Regular cardiac myocyte (primary cell): ENCODE measurements at places on chromosomes 6 and 20. TPM values are rescaled to one million over a fixed set of nuclear protein-coding genes. Genes with fewer than 3 reads are reported as not detected.

Gene TGM3
- 0.19 and 0.28 TPM in 2 replicates for total RNA-seq

Gene OARD1
- total RNA-seq: 8.2 and 13.0 TPM in 2 replicates

Gene ULBP2
- total RNA-seq: 8.7 and 12.5 TPM in 2 replicates

Gene ZNF341
- total RNA-seq: 0.77 and 1.1 TPM in 2 replicates

Gene CRIP3
- total RNA-seq: not detected in 2 replicates

Gene HSPA12B
- 0.28 TPM in 1 of 2 replicates, not detected in the other for total RNA-seq

Gene UQCC2
- total RNA-seq: 17.8 and 32.0 TPM in 2 replicates

Gene SRMS
- not detected in 2 replicates for total RNA-seq

Gene DNAH8
- total RNA-seq: under 0.01 TPM in 1 of 2 replicates, not detected in the other

Gene PSMB1
- total RNA-seq: 238 and 359 TPM in 2 replicates

Gene VNN1
- total RNA-seq: under 0.01 TPM in 1 of 2 replicates, not detected in the other

Gene PPP1R16B
- total RNA-seq: 0.58 and 2.0 TPM in 2 replicates

Gene MMS22L
- total RNA-seq: 9.6 and 28.0 TPM in 2 replicates

Gene DEFB124
- not detected in 2 replicates for total RNA-seq

Gene EBF4
- total RNA-seq: under 0.01 and 0.56 TPM in 2 replicates

Gene SLC2A4RG
- 22.0 and 22.3 TPM in 2 replicates for total RNA-seq

Gene LY6G6D
- total RNA-seq: not detected in 2 replicates

Gene JPH2
- 0.96 and 2.5 TPM in 2 replicates for total RNA-seq

Gene TRIM15
- not detected in 2 replicates for total RNA-seq

Gene GJA10
- not detected in 2 replicates for total RNA-seq

Gene BPIFB1
- not detected in 2 replicates for total RNA-seq

Gene SYTL3
- total RNA-seq: 3.6 and 6.8 TPM in 2 replicates

Gene SLC22A1
- total RNA-seq: under 0.01 and 0.38 TPM in 2 replicates

Gene MYT1
- total RNA-seq: not detected in 2 replicates

Gene HEY2
- 0.28 and 0.77 TPM in 2 replicates for total RNA-seq

Gene ADAM33
- 1.2 and 1.7 TPM in 2 replicates for total RNA-seq
